NCI-H187 (cell line): ENCODE measurements at places on chromosomes 3 and 15.

- DNase-seq: no peak
Observed at GRCh38 chr3:72582211-72582878, 265.9 kb downstream of the SHQ1 start.

- no peak for DNase-seq
Observed at GRCh38 chr3:67297715-67298475, 299.8 kb downstream of the KBTBD8 start.

- no peak for DNase-seq
Observed at GRCh38 chr15:40543082-40543481, 21.8 kb downstream of the CCDC32 start.

- no peak for DNase-seq
Observed at GRCh38 chr3:34016925-34017587, 218.6 kb downstream of the PDCD6IP start.

GRCh38 chr3:167978071-167978470 is 117.7 kb downstream of the GOLIM4 start:
- no peak for DNase-seq

DNA sequence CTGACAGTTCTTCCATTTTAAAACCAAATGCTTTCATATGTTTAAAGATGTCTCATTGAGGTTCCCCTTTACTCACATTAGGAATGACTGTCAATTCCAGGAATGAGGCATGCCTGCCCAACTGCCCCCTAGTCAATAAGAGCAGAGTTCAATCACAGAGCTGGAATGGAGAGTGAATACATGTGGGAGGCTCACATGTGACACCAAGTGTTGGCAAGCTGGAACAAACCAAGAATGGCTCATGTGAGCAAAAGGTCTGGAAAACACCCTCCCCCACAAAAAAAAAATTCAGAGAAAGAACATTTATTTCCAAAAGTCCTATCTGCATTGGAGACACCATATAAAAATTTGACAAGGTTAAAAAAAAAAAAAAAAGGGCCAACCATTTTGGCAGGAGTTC is 3.7 kb downstream of the PBRM1 start:
- DNase-seq: no peak

- DNase-seq: no peak
Observed at GRCh38 chr15:79849789-79850188, 47.0 kb downstream of the MTHFS start.

GRCh38 chr3:10627884-10628572 is 122.6 kb upstream of the ATP2B2 start:
- DNase-seq: no peak

DNA sequence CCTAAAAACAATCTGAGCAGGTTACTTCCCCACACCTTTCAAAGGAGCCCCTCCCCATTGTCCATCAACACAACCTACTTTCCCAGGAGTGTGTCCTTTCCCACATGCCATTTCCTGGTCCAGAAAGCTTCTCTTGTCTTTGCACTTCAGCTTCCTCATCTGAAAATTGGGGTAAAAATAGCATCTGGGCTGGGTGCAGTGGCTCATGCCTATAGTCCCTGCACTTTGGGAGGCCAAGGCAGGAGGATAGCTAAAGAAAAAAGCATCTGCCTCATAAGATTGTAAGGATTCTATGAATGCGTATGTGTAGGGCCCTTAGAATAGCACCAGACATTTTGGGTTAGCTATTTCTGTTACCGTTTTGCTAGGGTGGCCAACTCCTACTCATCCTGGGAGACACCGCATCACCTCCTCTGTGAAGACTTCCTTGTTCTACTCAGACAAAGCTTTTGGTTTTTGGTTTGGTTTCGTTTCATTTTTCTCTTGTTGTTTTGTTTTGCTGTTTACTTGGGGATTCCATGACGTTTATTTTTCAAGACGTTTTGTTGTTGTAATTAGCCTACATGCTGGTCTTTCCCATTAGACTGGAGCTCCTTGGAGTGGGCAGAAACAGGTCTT is 224.4 kb upstream of the TLE3 start:
- DNase-seq: no peak

- no peak for DNase-seq
Observed at GRCh38 chr3:72255191-72255590, 470.2 kb upstream of the PROK2 start.
